ENCODE measurements at places on chromosomes 13 and 19.

- no peak for DNase-seq
Measured at GRCh38 chr13:105403086-105403485, 1132.4 kb downstream of the EFNB2 start.

- DNase-seq, result no peak
Measured at GRCh38 chr19:13064092-13064489, 38.6 kb downstream of the LYL1 start.

DNA sequence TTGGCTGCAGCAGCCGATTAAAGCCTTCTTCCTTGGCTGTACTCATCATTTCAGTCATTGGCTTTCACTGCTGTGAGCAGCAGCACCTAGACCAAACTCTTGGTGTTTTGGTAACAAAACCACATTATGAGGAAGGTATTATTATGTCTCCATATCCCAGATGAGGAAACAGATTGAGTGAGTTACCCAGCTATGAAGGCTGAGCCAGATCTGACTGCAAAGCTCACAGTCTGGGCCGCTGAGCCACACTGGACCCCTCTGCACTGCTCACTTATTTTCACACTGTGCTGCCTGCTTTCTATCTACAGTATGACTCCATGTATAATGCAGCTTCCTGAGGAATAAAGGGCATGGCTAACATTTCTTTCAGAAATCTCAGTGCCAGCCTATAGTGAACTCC lies 24.5 kb downstream of the CRYL1 start:
- DNase-seq, result no peak

DNA sequence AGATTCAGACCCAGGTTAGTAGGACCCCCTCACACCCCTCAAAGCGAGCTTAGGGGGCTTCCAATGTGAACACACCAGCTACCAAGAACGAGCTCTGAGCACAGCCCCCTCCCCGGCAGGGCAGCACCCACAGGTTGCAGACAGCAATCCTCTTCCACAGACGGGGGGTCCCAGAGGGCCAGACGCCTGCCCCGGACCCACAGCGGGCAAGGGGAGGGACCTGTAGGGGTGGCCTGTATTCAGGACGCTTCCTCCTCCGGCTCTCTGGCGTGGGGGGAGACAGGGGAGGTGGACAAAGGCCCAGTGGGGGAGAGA lies 4.8 kb downstream of the TTYH1 start:
- DNase-seq, result no peak
